Stimulated activated CD8-positive, alpha-beta memory T cell treated with anti-CD3 and anti-CD28 coated beads, Interleukin-4, amount 100 ng/mL, for 24 hours (primary cell): ENCODE measurements at places on chromosomes 5 and 9.

DNA sequence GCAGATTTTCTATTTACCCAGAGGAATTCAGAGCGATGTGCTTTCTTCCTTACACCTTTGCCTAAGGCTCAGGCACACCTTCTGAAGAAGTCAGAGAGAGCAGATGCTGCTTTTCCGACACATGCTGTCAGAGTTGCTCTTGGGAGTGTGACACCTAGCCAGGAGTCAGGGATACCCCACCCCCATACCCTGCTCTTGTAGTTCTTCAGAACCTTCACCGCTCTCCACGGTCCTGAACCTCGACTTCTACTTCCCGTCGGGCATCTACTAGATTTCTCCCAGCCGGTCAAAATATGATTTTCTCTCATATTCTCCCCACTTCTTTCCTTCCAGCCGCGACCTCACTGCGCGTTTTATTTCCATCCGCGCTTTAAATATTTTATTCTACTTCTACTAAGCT is 1.7 kb downstream of the GRIN3A start:
- DNase-seq = no peak

DNA sequence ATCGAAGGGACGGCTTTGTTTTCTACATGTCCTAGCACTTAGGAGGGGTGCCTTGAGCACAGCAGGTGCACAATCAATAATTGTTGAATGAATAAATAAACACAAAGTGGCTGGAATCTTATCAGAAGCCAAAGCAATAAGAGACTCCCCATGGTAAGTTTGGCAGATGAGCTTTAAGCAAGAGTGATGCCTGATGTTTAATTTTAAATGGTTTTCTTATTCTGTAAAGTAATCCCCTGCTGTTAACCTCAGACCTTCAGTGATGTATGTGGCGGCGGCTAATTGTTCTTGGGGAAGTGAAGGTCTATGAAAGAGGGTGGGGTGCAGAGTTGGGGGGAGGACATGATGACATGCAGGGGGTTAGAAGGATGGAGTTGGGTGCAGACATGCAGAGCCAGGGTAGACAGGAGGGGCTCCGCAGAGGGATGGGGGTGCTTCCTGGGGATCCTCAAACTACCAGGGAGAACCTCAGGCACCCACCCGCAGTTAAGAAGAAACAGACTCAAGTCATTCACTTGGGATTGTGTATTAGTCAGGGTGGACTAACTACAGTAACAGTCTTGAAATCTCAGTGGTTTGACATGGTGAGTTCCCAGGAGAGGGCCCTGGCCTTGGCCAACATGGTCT is 65.7 kb upstream of the SHB start:
- DNase-seq = no peak

- no peak for DNase-seq
Measured at GRCh38 chr9:108924466-108924865, 9.5 kb downstream of the ELP1 start.

DNA sequence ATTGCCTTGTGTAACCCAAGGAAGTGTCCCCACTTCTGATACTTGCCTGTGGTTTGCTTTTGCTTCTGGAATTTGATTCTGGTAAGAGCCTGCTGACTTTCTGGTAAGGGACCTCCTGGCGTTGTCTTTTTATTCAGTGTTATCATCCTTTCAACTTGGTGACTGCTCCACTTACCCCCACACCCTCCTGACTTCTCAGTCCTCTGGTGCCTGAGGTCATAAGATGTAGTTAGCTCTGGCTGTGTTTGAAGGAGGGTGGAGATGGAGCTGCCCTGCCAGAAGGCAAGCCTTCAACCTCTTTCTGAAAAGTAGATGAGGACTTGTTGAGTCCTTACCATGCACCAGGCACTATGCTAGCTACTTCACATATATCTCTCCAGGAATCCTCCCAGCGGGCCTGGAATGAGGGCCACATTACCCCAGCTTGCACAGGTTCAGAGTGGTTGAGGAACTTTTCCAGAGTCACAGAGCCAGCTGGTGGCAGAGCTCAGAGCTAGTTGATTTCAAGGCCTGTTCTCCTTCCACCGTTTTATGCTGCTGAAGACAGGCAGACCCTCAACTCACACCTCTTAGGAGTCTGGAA is 45.2 kb upstream of the PITX1 start:
- DNase-seq = no peak

DNA sequence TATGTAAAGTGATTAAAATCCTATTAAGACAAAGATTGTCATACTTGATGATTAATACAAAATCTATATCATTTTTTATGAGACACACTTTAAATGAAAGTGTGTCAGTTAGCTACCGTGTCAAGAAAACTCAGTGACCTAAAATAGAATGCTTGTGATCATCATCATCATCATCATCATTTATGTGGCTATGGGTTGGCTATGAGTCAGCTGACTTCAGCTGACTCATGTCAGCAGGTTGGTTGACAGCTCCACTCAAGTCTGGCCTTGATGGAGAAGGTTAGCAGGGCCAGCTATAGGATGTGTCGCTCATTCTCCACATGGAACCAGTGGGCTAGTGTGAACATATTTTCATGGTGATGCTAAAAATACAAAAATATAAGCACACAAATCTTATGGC is 43.8 kb upstream of the ZNF300 start:
- DNase-seq = no peak

DNA sequence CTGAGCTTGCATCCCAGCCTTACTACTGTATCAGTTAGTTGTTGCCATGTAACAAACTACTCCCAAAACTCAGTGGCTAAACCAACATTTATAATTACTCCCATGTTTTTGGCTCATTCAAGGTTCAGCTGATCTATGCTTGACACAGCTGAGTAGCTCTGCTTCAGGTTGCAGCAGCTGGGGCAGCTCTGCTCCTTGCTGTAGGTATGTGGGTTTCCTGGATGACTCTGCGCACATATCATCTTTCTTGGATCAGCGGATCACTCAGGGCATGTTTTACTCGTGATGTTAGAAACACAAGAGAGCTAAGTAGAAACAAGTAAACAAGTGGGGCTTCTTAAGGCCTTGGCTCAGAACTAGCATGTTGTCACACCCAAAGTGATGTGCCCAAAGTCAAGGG is 15.1 kb downstream of the TEK start:
- no peak for DNase-seq

DNA sequence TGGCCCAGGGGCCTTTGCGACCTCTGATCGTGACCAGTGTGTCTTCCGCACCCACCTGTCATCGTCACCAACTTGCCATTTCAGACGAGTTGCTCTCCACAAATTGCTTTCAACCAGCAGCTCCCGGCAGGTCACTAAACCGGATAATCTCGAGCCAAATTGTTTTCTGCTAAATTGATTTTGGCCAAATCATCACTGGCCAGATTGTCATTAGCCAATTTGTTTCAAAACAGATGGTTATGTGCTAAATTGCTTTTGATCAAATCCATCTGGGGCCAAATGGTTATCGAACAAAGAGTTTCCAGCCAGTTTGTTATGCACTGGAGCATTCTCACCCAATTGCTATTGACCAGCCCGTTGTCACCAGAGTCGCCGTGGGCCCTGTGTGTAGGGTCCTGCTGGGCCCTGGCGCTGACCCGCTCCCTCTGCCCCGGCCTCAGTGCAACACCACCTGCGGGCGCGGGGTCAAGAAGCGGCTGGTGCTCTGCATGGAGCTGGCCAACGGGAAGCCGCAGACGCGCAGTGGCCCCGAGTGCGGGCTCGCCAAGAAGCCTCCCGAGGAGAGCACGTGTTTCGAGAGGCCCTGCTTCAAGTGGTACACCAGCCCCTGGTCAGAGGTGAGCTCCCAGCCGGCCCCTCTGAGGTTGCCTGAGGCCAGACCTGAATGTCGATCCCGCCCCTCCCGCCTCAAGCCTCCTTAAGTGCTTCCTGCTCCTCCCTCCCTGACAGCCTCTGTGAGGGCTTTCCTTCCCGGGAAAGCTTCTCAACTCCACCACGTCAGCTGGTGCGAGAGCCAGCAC is 35.6 kb downstream of the ADAMTSL2 start:
- DNase-seq = no peak

GRCh38 chr9:94855903-94856302 is 129.4 kb downstream of the AOPEP start:
- no peak for DNase-seq

DNA sequence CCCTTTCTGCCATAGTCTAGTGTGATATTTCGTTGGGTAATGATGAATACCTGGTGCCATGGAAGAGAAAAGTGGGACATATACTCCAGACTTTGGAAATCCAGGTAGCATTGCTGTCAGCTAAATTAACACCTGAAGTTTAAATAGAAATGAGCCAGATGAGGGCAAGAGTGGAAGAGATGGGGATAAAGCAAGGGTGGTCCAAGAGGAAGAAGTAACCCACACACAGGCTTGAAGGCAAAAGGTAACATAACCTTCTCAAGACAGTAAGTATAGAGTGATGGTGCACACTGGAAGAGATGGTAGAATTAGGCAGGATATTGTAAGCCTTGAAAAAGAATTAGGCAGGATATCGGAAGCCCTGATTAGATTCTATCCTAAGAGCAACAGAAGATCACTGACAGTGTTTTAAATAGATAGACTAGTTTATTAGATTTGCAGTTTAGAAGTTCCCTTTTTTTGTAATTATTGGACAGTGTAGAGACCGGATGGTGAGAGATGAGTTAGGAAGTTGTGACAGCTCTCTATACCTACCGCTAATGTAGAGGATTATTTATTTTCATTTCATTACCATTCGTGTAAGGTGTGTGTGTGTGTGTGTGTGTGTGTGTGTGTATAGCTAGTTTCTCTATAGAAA is 16.8 kb downstream of the ANXA1 start:
- no peak for DNase-seq

DNA sequence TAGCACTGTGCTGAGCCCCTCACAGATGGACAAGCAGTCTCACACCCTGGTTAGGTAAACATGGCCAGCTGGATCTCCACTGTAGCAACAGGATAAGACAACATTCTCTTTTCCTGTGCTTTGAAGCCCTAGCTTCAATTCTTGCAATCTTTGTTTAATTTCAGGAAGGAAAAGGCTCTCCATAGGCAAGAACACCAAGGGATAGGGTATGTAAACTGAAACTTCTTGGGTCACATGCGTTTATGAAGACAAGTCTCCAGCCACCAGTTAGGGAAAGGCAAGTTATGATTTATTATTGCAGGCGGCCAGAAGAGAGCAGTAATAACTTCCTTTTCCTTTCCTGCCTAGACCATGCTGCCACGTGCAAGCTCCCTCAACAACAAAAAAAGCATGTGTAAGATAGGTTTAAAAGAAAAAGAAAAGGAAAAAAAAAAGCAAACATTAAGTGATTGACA is 50.1 kb upstream of the POU5F2 start:
- no peak for DNase-seq

DNA sequence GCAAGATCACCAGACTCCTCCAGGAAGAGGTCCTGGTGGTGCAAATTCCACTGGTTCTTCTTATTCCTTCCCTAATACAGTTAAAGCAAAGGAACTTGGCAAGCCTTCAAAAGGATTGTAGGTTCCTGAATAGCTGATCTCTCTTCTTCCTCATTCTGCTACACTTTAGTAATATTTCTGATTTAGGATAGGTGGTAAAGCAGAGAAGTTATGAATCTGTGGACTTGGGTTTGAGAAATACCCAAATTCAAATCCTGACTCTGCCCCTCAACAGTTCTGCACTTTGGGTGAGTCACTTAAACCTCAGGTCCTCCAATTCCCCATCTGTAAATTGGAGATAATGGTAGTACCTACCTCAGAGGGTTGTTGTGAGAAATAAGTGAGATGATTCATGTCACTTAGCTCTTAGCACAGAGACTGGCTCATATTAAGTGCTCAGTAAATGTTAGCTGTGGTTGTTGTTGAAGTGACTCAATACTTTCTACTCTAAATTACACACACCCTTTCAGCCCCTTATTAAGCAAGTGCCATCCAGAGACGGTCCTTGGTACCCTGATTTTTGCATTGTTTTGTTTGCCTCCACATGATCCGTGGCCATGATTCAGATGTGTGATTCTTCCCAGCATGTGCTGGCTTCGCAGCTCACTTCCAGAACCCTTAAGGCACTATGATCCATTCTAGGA is 5.2 kb downstream of the SH3RF2 start:
- no peak for DNase-seq

- no peak for DNase-seq
Measured at GRCh38 chr9:130864541-130864940, 29.5 kb downstream of the ABL1 start.

- DNase-seq = no peak
Measured at GRCh38 chr9:120441426-120442307, 138.3 kb downstream of the CDK5RAP2 start.

- no peak for DNase-seq
Measured at GRCh38 chr5:4233671-4234070, 638.0 kb downstream of the IRX1 start.
